ENCODE measurements at places on chromosomes 7 and 10.

DNA sequence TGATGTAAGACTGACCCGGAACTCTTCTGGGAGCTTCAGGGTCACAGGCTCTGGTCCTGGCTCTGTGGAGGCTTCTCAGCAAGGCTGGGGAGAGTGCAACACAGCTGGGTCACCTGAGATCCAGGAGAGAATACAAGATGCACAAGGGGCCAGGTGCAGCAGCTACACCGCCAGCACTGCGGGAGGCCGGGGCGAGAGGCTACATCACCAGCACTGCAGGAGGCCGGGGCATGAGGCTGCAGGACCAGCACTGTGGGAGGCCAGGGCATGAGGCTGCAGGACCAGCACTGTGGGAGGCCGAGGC lies 44.3 kb downstream of the PDGFA start:
- DNase-seq, result no peak

GRCh38 chr7:139720705-139721231 lies 57.0 kb downstream of the HIPK2 start:
- DNase-seq, result peak; percentile 68

GRCh38 chr7:92231-92674 lies 100.1 kb upstream of the FAM20C start:
- no peak for DNase-seq

- no peak for DNase-seq
These were observed 7.2 kb downstream of the TNS3 start for GRCh38 chr7:47574482-47575329.

GRCh38 chr10:118167056-118167700 lies 120.4 kb upstream of the RAB11FIP2 start:
- DNase-seq, result no peak

DNA sequence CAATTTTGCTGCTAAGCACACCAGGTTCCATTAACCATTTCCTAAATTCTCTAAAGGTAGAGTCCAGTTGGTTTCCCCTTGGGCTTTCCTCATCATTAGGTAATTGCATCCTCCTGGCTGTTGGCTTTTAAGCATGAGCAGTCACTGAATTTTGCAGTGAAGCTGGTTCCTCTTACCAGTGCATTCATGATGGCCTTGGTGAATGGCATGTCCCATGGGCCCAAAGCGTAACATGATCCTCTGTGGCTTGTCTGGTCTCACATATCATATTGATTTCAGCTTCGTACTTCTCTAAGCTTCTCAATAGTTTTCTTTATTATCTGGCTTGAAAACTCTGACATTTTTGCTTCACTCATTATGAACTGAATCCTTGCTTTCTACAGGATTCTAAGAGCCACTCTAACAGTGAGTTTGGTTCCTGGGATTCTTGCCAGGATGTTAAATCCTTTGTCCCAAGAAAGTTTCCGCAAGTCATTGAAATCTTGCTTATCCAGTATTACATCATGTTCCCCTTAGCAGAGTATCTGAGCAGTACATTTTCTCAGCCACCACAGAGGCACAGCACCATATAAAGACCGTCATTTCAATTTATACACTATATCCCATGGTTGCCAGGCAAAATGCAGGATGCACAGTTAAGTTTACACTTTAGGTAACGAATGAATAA lies 134.2 kb downstream of the PTN start:
- DNase-seq, result no peak

DNA sequence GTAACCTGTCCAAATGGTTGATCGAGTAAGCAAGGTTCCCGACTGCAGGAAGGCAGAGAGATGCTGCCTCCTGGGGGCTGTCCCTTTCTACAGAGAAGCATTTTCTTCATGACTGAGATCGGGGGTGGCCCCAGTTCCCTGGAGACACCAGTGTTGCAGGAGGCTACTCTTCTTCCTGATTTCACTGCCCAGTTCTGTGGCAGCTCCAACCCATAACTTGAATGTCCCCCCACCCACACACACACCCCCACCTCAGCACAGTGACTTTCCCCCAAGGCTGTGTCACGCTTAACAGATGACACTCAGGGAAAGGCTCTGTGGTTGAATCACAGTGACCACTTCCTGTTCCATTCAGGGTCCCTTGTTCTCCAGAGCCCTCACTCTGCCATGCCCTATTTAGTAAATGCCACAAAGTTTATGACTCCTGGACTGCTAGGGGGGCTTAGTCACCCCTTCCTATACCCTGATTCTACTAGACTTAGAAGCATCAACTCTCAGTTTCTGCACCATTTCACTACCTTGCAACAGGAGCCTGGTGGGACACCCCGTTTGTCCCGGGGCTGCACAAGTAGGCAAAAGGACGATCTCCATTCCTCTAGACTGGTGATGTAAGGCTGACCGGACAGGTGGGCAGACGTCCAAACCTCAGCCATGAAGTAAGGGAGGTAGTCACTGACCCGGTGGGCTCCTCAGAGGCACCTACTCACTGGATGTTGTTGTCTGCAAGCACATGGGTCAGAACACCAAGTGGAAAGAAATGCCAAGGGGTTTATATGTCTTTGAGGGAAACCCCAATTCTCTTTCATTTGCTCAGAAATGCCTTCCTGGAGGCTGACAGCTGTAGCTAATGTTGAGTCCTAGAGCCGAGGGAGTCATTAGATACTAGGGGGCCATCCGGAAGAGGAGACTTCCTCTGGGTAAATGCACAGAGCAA lies 31.3 kb upstream of the SMC3 start:
- DNase-seq, result peak; percentile 44

DNA sequence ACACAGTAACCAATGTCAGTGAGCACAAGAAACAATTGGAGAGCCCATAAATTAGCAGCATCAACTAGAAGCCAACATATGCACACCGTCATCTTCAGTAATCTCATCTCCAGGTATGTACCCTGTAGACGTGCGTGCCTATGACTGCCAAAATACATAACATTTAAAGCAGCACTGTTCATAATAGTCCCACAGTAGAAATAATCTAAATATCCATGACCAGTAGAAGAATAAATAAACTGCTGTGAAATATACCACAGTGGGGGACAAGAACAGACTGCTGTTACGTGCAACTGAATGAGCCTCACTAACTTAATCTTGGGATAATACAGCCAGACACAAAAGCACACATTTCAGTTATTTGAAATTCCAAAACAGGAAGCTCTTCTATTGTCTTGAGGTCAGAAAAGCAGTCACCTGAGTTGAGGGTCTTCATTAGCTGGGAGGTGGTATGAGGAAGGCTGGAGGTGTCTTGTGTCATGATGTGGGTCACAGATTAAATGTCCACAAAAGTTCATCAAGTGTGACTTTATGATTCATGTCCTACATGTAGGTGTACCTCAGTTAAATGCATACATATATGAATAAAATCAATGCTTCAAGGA lies 454.2 kb upstream of the AKR1E2 start:
- no peak for DNase-seq

DNA sequence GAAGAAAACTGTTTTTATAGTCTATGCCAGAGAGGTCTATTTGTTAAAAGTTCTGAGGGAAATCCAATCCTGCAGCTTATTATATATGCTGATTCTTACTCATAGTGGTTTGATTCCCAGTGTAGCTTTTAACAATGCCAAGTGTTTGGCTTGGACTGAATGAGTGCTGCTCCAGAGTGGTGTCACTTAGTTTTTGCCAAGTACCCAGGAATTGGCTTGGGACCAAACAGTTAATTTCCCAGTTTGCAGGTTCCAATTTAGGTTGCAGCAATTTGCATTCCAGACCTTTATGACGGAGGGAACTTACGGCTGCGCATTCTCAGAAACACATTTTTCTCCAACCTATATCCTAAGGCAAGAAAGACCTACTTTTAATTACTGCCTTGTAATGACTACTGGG lies 32.4 kb downstream of the NSUN6 start:
- DNase-seq, result no peak

DNA sequence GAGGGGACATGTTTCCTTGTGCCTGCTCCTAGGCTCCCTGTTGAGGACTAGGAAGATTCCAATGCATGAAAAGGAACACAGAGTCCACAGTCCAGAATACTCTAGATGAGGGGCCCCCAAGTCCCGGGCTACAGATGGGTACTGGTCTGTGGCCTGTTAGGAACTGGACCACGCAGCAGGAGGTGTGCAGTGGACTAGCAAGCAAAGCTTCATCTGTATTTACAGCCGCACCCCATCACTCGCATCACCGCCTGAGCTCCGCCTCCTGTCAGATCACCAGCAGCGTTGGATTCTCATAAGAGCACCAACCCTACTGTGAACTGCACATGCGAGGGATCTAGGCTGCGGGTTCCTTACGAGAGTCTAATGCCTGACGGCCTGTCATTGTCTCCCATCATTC lies 233.0 kb upstream of the MKLN1 start:
- DNase-seq, result no peak

DNA sequence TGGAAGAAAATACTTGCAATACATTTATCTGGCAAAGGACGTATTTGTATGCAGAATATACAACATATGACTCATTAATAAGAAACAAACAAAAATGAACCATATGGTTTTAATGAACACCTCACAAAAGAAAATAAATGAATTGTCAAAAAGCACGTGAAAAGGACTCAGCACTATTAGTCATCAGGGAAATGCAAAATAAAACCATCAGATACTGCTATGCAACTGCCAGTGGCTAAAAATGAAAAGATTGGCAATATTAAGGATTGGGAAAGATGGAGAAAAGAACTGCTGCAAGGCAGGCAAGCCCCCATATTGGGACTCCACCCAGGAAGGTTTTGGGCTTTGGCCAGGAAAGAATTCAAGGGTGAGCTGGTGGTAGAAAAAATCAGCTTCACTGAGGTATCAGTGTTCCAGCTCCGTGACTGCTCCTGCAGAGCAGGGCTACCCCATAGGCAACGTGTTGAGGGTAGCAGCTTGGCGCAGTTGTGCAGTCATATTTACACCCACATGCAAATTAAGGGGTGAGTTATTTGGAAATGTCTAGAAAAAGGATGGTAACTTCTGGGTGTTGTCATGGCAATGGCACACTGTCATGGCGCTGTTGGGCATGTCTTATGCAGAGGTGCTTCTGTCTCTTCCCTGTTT lies 72.7 kb downstream of the CUBN start:
- DNase-seq, result peak; percentile 28

GRCh38 chr7:155529346-155529745 lies 17.0 kb downstream of the CNPY1 start:
- no peak for DNase-seq

DNA sequence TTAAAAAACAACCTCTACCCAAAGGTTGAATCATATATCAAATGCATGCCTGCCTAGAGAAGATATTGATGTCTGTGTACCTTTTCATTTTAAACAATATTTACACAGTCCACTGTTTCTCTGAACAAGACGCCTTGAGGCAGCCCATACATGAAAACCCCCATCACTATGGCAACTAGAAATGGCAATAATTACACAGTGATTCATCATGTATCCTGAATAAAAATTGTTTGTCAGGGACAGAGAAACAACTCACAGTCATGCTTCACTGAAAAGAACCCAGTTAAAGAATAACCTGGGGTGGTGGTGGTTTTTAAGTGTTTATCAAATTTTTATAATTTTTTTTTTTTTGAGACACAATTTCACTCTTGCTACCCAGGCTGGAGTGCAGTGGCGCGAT lies 19.7 kb downstream of the DNAJC12 start:
- peak; percentile 56 for DNase-seq

DNA sequence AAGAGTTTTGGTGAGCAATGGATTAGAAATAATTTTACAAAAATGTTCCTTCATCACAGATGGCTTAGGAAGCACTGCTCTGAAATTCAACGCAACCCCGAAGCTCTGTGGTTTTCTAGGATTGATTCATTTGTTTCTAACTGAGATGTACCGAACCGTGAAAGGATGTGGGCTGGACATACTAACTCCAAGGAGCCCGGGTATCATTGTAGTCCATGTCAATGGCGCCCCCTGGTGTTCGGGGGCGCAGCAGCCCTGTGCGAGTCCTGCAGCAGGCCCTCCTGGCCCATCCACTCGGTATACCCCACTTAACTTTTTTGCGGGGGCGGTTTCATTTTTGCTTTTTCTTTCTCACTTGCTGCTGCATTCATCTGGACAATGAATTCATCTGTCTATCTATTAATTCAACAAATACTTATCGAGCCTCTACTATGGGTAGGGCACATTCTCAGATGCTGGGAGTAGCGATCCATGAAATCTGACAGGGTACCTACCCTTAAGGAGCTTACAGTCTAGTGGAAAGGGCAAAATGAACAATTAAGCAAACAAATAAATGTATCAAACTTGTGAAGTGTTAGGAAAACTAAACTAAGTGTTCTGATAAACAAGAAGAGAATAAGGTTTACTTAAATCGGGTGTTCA lies 25.2 kb upstream of the ITPRID1 start:
- peak; percentile 65 for DNase-seq

- peak; percentile 56 for DNase-seq
These were observed 122.8 kb downstream of the CUBN start for GRCh38 chr10:17006631-17007417.

DNA sequence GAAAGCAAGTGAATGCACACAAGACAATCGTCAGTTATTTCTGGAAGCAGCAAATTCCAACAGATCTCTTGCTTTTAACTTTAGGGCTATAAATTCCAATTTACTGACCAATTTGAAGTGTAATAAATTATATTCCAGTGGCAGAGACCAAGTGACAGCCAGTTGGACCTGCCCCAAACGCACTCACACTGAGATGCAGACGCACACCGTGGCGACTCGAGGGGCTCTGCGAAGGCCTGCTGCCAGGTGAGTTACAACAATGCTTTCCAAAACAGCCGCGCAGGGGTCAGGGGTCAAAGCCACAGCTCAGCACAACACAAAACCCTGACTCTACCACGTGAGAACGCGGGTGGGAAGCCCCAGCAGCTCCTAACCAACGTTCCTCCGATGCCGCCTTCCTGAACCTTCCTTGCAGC lies 97.4 kb downstream of the ZRANB1 start:
- no peak for DNase-seq

- peak; percentile 29 for DNase-seq
These were observed 12.1 kb upstream of the TRUB1 start for GRCh38 chr10:114925587-114926586.

- DNase-seq, result peak; percentile 71
These were observed 1002.9 kb upstream of the KCND2 start for GRCh38 chr7:119270045-119270464.

DNA sequence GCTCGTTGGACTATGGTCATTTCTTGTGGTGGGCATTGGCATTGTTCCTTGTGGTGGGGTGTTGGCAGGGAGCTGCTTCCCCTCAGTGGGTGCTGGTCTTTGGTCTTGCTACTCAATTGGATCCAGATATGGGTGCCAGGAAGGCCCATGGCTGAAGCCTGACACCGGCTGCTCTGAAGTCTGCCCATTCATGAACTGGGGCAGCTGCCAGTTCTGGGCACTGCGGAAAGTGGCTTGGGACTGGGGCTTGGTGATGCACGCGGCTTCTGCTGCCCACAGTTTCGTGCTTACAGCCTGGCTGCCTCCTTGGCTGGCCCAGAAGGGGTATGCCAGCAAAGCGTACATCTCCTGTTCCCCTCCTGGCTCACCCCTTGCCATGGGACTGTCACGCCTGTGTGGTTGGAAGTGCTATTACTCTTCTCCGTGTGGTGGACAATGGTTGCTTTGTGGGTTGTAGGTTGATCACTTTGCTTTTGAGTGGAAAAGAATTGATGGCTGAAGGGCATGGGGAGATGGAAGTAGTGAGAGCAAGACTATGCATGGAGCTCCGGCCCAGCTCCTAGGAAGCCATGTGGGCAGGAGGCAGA lies 54.7 kb downstream of the ADAMTS14 start:
- DNase-seq, result no peak

- peak; percentile 50 for DNase-seq
These were observed 130.4 kb upstream of the GHITM start for GRCh38 chr10:84008878-84009277.

GRCh38 chr7:36896418-36896817 lies 172.1 kb upstream of the AOAH start:
- DNase-seq, result no peak

Data from MCF 10A (cell line).